ENCODE measurements at places on chromosomes 7 and 10.

DNA sequence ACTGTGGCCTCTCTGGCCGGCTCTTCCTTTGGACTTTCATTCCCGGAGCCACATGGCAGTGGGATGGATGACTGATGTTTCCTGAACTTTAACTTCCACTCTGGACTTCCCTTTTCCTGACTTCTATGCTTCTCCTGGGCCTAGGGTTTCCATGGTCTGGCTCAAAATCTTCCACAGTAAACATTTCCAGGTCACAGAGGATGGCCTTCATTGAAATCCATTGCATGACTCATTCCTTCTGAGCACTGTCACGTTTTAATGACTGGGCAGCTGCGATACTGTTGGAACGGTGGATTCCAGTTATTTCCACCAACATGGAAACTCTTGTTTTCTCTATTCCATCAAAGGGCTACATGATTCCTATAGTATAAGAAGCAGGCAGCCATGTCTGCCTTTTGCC lies 24.4 kb upstream of the ZNF273 start:
- DNase-seq, result no peak

DNA sequence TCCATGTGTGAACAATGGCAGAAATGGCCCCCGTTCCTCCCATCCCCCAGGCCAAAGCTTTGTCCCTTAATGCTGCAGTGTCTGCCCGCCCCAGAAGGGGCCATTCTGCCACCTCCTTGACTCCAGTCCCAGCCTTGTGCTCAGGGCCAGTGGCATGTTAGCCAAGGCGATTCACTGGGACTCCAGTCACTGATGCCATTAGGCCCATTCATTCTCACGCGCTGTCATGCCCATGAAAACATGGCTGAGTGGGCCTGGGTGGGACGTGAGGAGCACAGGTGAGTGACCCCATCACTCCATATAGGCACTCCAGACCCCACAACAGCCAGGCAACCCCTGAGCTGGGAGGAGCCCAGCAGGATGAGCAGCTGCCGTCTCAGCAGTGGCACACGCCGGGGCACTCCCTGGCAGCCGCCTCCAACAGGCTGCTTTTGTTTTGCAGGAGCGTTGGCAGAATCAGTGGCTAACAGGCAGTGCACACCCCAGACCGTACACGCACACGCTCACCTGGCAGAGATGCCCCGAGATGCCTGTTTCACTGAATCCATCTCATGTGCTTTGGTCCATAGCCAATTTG lies 79.5 kb downstream of the TCERG1L start:
- no peak for DNase-seq

GRCh38 chr7:24824896-24825295 lies 67.6 kb upstream of the GSDME start:
- DNase-seq, result no peak

DNA sequence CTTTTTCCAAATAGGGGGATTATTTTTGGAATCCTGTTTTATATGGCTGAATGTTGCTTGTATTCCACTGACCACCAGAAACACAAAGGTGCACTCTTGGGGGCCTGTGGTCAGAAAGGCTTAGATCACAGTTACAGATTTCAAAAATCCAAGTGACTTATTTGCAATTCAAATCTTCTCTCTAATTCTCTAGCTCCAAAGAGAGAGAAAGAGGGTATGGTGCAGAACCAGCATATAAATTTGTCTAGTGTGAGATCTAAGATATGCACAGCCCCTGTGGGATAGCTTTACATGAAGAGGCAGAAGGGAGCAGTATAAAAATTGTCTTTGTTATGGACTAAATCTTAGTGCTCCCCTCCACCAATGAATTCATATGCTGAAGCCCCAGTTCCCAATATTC lies 1121.7 kb upstream of the CELF2 start:
- no peak for DNase-seq

DNA sequence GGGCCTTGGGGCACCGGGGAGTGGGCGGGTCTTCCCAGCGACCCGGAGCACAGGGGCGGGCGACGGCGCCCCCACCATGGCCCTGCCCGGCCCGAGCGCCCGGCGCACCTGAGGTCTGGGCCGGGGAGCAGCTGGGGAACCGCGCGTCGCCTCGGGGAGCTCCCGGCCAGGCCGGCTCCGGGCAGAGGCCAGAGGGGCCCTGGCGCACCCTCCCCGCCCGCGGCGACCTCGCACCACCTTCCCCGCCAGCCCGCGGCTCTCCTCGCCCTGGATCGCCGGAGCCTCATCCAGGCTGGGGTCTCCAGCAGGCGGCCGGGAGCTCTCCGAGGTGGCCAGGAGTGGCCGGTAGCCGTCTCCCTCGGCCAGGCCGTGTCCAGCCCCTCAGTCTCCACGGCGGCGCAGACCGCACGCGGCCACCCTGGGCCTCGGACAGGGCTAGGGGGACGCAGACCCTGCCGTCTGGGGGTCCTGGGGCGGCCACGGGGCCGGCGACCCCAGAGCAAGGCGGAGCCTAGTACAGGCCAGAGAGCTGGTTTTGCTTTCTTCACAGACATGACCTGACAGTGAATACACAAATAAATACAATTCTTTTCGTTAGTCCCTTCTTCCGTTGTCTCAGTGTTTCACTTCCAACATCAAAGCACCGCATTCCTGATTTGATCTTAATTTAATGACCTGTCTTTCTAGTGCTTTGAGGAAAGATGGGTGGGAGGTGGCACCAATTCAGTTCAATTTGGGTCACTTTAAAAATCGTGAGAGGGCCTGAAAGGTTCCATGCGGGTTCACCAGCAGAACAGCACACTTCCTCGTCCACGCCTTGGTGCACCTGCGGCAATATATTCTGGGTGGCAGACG lies 356.9 kb downstream of the DNAJB6 start:
- no peak for DNase-seq

DNA sequence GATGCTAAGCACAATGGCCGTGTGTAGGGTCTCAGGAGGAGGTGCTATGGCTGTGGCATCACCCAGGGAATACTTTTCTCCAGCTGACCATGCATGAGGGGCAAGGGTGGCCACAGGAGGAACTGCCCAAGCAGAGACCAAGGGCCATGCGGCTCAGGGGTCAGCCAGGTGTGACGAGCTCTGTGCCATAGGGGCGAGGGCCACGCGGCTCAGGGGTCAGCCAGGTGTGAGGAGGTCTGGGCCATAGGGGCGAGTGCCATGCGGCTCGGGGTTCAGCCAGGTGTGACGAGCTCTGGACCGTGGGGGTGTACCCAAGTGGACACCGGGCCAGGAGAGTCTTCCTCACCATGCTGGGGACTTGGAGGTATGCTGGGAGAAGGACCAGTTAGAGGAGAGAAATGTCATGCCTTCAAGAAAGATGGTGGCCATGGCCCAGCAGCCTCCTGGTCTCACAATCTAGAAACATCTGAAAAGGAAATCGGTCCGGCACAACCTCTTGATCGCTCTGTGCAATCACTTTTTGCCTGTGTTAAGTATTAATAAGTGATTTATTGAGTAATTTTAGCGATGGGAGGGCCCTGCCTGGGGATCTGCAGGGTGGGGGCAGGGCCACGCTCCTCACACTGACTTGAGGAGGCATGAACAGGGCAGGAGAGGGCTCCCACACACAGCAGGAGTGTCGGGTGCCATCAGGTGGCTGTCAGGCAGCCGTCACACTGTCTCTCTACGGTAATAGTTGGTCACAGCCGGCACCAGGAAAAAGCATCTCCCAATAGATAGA lies 265.0 kb downstream of the ADARB2 start:
- DNase-seq, result no peak

- DNase-seq, result no peak
Observed at GRCh38 chr7:45105588-45106188, 5.8 kb downstream of the TBRG4 start.

GRCh38 chr7:8226501-8226900 lies 35.5 kb downstream of the ICA1 start:
- DNase-seq, result no peak

DNA sequence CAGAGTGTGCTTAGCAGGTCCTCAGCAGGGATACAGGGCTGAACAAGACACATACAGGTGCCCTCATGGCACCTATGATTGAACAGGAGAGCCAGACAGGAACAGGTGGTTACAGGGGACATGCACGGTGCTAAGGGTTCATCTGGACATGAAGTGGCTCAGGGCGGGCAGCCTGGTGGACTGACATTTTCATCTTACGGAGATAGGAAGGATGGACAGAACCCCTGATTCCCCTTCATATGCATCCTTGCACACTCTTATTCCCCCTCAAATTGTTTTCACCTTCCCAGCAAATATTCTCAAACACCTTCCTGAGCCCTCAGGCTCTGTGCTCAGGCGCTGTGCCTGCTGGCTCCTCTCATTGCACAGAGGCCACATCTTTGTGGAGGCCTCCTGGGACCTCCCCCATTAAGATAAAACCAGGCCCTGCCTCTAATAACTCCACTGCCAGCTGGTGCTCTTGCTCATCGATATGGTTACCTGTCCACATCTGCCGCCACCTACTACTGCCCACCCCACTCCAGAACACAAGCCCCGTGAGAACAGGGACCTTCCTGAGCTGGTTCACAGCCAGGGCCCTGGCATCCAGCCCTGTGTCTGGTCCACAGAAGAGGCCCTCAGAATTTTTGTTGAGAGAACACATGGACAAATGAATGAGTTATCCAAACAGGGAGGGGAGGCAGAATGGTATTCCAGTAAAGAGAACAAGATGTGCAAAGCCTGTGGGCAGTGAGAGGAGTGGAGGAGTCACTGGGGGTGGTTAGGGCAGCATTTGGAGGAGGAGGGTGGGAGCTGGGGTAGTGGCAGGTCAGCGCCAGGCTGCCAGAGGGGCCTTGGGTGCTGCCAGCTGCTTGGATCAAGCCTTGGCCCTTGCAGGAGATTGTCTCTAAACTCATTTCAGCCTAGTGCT lies 68.9 kb upstream of the AQP1 start:
- no peak for DNase-seq

GRCh38 chr7:19146699-19147098 lies 1.5 kb upstream of the FERD3L start:
- DNase-seq, result no peak

GRCh38 chr10:12717981-12718707 lies 283.4 kb downstream of the CCDC3 start:
- no peak for DNase-seq

GRCh38 chr7:120991581-120991980 lies 3.1 kb downstream of the CPED1 start:
- DNase-seq, result no peak

DNA sequence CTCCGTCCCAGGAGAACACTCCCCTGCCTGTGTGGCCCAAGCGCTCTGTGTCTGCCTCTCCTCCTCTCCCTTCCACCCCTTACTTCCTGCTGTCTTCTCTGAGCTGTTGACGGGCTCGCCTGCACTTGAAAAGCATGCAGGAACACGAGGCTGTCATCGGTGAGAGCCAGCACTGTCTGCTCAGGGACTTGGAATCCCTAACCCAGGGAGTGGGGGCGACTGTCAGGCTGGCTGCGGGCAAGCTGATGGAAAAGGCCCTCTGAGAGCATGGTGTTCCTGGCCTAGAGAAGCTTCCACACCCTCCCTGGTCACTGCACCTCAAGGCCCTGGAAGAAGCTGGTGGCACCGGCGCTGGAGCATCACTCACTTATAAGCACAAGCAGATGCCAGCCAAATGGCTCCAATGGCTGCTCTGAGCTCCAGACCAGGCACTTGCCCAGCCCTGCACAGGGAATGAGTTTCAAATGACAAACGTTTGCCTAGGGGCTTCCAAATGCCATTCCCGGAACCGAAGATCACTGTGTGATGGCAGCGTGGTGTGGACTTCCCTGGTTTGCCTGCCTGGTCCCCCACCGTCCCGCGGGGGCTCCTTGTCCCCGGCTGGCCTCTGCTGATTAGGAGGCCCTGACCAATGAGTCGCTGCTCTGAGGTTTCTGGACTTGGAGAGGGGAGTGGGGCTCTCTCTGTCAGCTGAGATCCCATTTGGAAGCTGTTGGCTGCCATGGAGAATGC lies 56.7 kb upstream of the EBF3 start:
- no peak for DNase-seq

GRCh38 chr10:72056932-72057751 lies 31.2 kb downstream of the SPOCK2 start:
- no peak for DNase-seq

DNA sequence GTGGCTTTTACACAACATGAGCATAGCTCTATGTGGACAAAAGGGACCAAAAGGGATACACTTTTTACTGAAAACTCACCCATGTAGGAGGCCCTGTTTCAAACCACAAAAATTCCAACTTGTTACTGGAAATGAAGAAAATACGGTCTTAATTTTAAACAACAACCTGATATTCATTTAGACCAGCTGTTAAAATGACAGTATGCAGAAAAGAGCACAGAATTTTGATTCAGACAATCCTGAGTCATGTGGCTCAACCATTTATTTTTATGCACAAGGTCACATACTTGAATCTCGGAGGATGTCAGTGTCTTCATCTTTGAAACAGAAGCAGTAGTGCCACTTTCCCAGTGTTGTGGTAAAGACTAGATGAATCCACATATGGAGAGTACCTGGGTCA lies 426.5 kb upstream of the NFE2L3 start:
- DNase-seq, result no peak

- no peak for DNase-seq
Observed at GRCh38 chr10:97332591-97333350, 1.8 kb downstream of the FRAT2 start.

DNA sequence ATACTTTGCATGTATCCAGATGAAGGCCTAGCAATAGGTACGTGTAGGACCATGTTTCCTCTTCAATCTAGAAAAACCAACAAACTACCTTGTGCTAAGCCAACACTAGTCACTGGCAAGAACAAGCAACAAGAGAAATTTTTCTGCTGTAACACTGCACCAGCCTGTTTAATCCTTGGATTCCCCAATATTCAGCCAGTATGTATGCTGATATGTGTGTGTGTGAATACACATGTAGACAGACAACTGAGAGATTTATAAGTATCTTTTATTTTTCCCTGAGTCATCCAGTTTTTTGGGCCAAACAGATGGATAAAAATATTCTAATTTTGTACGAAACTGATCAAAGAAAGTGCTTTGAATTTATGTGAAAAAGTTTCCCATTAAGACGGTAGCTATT lies 26.2 kb downstream of the GLI3 start:
- no peak for DNase-seq

GRCh38 chr10:78520737-78521430 lies 487.2 kb downstream of the RPS24 start:
- no peak for DNase-seq

GRCh38 chr10:122057841-122058413 lies 69.0 kb downstream of the TACC2 start:
- no peak for DNase-seq

- DNase-seq, result no peak
Observed at GRCh38 chr10:109306698-109307097, 616.6 kb downstream of the XPNPEP1 start.

DNA sequence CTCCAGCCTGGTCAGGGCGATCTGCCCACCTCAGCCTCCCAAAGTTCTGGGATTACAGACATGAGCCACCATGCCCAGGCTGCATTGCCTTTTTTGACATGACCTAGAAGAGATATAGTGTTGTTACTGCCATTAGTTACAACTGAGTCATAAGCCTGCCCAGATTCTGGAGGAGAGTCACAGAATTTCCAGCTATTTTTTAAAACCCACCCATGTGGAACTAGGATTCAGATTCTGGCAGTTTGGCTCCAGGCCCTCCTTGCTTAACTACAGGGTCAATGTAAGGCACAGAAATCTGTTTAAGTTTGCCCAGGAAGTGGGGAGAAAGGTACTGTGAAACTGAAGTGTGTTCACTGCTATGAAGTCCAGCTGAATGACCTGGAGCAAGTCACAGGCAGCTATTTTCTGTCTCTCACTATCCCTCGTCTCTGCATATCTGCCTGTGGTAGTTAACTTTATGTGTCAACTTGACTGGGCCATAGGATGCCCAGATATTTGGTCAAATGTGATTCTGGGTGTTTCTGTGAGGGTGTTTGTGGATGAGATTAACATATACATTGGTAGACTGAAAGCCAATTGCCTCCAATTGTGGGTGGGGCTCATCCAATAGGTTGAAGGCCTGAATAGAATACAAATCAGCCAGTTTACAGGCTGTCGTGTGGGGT lies 8.4 kb upstream of the MARVELD1 start:
- no peak for DNase-seq

Data from activated naive CD4-positive, alpha-beta T cell (primary cell).